HFFc6 (cell line): ENCODE measurements at places on chromosomes 7 and 10. TPM values are rescaled to one million over a fixed set of nuclear protein-coding genes. Genes with fewer than 3 reads are reported as not detected.

DNA sequence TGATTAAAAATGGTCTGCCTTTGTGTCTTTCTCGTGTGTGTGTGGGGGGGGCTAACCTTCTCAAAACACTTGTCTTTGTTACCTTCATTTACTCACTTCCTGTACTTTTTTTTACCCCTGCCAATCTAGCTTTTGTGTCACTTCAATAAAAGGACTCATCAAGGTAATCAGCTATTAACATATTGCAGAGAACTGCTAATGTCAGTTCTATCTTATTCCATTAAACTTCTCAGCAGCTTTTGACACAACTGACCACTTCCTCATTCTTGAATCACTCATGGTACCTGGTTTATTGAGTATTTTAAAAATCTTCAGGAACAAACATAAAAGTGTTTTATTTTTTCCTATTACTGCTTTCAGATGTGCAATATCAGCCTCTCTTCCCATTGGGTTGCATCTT lies 59.8 kb downstream of the SLC25A40 start:
- DNase-seq = no peak

ZNF722 gene
- not detected in 3 replicates for total RNA-seq

DNA sequence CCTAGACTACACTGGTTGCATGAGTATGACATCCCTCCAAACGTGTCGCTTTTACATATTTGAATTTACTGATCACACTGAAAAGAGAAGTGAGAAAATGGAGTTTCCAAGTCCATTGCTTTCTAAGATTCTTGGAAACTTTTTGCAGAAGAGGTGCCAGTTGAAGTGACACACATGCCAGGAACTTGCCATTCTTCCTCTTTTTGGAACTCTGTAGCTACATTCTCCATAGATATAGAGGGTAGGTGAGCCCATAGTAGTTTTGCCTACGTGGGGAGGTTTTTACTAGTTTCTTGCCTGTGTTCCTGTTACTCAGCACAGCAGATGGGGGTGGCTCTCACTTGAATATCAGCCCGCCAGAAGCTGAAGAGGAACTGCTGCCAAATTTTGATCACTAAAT lies 286.6 kb upstream of the NRP1 start:
- DNase-seq = no peak

DNA sequence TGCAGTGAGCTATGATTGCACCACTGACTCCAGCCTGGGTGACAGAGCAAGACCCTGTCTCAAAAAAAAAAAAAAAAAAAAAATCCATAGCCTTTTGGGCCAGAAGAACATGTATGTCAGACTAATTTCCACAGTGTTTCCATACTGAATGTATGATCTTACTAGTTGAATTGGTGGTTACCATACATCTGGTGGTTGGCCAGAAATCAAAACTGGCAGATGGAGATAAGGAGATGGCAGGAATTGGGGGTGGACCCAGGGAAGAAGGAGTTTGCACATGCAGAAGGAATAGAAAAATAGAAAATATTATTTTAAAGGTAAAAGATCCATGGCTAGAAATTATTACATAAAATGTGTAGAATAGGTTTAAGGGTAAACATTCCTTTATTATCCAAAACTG lies 3.7 kb upstream of the ATOH7 start:
- no peak for DNase-seq

- no peak for DNase-seq
Measured at GRCh38 chr7:35749556-35749955, 51.3 kb upstream of the SEPTIN7 start.

- DNase-seq = no peak
Measured at GRCh38 chr7:134890246-134891240, 95.8 kb upstream of the AGBL3 start.
